ENCODE measurements at places on chromosomes 2 and 18.

DNA sequence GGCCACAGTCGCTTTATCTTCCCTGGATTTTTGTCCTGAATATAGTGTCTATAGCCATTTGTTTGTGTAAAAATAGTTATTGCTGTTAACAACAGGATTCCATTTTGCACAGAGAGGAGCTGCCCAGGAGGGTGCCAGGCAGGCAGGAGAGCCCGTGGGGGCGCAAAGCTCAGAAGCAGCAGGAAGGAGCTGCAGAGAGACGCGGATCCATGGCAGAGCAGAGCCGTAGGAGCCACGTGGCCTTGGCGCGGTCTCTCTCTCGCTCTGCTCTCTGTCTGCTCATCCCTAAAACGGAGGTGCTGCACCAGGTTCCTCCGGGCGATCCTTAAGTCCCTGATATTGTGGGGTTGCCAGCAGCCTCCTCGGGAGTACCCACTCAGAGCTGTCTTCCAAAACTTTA, 185.3 kb upstream of the MYT1L start:
- DNase-seq = no peak

DNA sequence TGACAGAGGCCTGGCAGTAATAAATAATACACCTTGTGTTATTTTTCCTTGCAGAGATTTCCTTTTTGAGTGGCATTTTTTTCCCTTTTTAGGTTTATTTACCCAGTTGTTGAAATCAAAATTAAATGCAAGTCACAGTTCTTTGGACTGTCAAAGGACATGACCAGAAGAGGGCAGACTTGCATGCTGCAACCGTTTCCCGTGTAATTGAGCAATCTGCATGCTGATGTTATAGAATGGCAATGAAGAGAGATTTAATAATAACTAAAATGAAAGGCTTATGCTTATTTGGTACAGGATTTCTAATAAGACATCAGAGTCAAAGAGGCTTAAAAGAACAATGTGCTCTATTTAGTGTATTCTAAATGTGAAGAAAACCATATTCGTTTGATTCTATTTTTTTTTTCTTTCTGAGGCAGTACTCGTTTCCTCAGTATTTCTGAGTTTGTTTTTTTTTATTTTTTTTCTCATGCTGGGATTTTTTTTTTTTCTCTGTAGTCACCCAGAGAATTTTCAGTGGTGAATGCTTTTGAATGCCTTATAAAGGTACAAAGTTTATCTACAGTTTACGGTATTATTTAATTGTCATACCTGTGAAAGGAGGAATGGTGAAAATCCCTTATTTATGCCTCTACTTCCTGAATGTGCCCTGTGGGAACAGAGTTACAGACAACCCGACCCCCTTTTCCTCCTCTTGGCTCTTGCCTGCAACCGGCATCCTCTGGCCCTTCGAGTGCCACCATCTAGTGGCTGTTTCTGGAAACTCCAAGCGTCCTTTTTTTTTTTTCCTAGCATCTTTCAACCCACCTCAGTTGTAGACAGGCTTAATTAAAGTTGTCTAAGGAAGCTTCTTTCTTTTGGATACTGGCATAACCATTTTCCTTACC, 368.5 kb downstream of the LRRTM1 start:
- peak; percentile 46 for DNase-seq

DNA sequence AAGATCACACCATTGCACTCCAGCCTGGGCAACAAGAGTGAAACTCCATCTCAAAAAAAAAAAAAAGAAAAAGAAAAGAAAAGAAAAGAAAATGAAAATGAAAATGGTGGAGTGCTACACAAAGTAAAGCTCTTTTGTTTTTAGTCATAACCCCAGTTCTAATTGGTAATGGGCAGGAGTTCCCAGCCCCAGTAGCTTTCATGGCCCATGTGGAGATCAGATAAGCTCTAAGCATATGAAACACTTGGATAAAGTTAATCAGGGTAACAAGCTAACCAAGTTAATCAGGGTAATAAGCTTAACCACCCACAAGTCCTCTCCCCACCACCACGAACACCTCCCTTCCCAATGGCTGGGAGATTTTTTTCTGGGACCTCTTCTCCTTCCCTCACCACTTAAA, 240.8 kb downstream of the BCL11A start:
- no peak for DNase-seq

- DNase-seq = no peak
These were observed 1.4 kb downstream of the ASB3 start for GRCh38 chr2:53785366-53785765.

DNA sequence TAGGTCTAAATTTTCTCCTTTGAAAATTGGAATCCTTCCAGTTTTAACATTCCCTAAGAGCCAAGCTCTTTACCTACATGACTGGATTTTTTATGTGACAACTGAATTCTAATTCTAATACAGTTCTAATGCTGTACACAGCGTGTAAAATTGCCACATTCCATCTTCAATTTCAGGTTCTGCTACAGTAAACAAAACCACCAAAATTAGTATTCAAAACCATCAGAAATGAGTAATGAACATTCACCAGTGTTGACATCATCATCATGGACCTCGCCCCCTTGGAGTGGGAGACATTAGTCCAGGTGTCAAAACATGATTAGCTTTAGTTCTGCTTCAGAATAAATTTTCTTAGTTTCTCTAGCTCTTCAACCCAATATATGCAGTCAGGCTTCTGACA, 133.6 kb downstream of the MBD2 start:
- DNase-seq = no peak

DNA sequence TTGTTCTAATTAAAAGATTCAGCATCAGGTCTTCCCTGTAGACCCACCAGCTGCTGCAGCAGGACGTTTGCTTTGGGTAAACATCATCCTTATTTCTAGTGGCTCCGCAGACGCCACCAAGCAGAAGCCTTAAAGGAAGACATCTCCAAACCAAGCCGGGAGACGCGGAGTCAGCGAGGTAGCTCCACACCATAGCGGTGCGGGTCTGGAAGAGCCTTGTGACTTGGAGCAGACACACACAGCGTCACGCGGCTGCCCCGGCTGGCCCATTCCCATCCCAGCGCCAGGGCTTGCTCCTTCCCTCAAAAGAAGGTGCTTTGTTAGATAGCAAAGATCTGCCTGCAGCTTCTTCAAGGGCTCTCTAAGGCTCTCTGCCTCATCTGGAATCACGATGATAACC, 236.5 kb downstream of the GBX2 start:
- DNase-seq = no peak

DNA sequence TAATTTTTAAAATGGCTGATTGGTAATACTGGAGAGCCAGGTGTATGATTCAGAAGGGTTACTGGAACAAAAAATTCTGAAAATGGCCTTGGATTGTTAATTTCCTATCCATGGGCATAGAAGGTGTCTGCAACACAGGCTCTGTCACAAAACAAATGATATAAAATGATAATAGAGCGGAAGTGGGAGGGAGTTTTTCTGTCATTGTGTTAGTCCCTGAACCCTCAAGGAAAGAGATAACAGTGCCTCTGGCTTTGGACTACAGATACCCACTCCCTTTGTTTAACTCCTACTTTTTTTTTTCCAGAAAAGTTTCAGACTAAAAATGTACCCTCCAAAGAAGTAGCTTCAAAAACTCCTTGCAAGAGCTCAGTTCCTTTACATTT, 28.0 kb upstream of the YES1 start:
- DNase-seq = no peak

GRCh38 chr2:238969857-238970256, 122.0 kb downstream of the TWIST2 start:
- no peak for DNase-seq

DNA sequence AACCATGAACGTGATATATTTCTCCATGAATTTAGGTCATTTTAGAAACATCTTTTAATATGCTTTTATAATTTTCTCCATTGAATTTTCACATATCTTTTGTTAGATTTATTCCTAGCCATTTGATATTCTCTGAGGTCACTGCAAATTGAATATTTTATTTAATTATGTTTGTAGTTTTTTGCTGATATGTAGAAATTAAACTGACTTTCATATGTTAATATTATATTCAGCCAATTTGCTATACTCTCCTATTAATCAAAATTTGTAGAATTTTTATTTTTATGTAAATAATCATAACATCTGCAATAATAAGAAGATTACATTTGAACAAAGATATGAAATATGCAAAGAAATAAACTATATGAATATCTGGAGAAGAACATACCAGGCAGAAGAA, 46.9 kb downstream of the RMDN2 start:
- no peak for DNase-seq
